CD14-positive monocyte (primary cell): ENCODE measurements at places on chromosomes 3 and 15. TPM values are rescaled to one million over a fixed set of nuclear protein-coding genes. Genes with fewer than 3 reads are reported as not detected.

GRCh38 chr3:12231431-12231830 is 57.4 kb upstream of the PPARG start:
- DNase-seq, result no peak

BSN gene
- not detected for polyA plus RNA-seq

ITIH3 gene
- not detected for polyA plus RNA-seq

- no peak for DNase-seq
Measured at GRCh38 chr15:25830844-25831451, 32.2 kb downstream of the ATP10A start.

ATP10A gene
- 0.92 TPM for polyA plus RNA-seq

TEX55 gene
- polyA plus RNA-seq, result not detected

GRCh38 chr3:159837725-159838124 is 150.9 kb upstream of the IL12A start:
- DNase-seq, result no peak

CPNE9 gene
- 0.48 and 0.55 TPM in 2 replicates for polyA plus RNA-seq

LXN gene
- polyA plus RNA-seq, result 7.6 TPM

NANOGP8 gene
- polyA plus RNA-seq, result not detected

C3orf20 gene
- polyA plus RNA-seq, result not detected

SHC4 gene
- polyA plus RNA-seq, result not detected

ERICH6 gene
- polyA plus RNA-seq, result 0.04 TPM in 1 of 2 replicates, not detected in the other

- DNase-seq, result no peak
Measured at GRCh38 chr3:28322464-28322863, 26.1 kb upstream of the ZCWPW2 start.

CFAP100 gene
- not detected for polyA plus RNA-seq

DNA sequence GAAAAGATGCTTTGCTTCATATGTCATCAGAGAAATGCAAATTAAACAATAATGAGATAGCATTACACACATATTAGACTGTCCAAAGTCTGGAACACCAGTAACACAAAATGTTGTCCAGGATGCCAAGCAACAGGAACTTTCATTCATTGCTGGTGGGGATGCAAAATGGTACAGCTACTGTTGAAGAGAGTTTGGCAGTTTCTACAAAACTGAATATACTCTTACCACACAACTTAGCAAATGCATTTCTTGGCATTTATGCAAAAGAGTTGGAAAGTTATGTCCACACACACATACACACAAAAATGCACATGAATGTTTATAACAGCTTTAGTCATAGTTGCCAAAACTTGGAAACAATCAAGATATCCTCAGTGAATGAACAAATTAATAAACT is 195.2 kb upstream of the MME start:
- DNase-seq, result no peak

GRCh38 chr3:134609821-134610431 is 40.9 kb downstream of the KY start:
- no peak for DNase-seq

DNA sequence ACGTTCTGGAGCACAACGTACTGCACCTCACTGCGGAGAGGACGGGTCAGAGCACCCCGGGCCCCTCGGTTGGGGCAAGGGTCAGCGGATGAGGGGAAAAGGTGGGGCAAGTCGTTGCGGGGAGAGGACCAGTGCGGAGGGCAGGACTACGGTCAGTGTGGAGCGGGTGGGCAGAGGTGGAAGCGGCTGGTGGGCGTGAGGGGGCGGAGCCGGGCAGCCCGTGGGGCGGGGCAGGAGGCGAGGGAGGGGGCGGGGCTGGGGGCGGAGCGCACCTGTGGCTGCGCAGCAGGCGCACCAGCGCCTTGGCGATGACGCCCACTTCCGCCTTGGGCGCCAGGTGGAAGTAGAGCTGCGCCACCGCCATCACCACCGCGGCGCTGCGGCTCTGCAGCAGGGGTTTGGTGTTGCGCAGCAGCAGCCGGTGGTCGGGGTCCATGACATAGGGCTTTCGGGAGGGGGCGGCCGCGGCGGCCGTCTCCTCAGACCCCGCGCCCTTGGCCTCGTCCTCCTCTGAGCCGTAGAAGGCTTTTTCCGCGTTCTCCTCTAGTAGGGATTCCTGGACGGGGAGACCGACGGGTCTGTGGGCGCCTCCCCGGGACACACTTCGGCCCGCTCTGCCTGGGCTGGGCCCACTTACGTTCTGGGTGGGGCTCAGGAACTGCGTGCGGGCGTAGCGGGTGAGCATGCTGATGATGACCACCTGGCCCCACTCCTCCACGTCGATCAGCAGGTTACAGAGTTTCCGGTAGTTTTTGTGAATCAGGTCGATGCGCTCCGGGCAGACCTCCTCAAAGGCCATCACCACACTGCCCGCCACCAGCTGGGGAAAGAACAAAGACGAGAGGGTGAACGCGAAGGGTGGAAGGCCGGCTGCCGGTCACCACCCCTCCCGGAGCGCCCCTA is 29.2 kb downstream of the AP3B2 start:
- no peak for DNase-seq

TRIM69 gene
- 15.8 TPM for polyA plus RNA-seq

DNA sequence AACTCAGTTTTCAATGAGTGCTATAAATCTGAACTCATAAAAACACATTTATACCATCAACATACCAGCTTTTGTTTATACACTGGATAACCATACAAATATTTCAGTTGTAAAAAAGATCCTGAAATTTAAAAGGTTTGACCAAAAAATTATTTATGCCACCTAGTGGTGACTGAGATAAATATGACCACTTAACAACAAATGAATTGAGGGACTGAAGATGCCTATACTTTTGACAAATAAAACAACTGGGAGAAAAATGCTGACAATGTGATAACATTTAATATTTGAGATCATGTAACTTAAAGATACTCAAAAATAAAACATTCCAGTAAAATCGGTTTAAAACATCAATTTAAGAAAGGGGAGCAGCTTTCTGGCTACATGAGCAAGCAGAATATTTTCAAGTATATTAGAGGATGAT is 30.4 kb downstream of the ATG3 start:
- DNase-seq, result peak; percentile 14
